ENCODE measurements at places on chromosomes 5 and 9. TPM values are rescaled to one million over a fixed set of nuclear protein-coding genes. Genes with fewer than 3 reads are reported as not detected.

The LTC4S gene
- 0.59 TPM for total RNA-seq

The IDNK gene
- 1.7 TPM for total RNA-seq

The GLRA1 gene
- total RNA-seq, result not detected

The IL13 gene
- not detected for total RNA-seq

The TENT4A gene
- 9.5 TPM for total RNA-seq

The CDH9 gene
- total RNA-seq, result 0.59 TPM

The C5orf52 gene
- total RNA-seq, result not detected

The SLC6A3 gene
- total RNA-seq, result not detected

Measured in smooth muscle cell of the umbilical artery (primary cell).